ENCODE measurements at places on chromosomes 11 and 22. TPM values are rescaled to one million over a fixed set of nuclear protein-coding genes. Genes with fewer than 3 reads are reported as not detected.

Gene PDGFD
- 19.1 TPM for polyA plus RNA-seq

Gene DTX4
- polyA plus RNA-seq = 19.4 TPM

Gene AGBL2
- 0.77 TPM for polyA plus RNA-seq

Gene DCHS1
- polyA plus RNA-seq = 43.8 TPM

Gene MUC6
- 0.10 TPM for polyA plus RNA-seq

Gene NOL12
- polyA plus RNA-seq = 15.8 TPM

Gene LIF
- 0.90 TPM for polyA plus RNA-seq

Gene CHRM4
- polyA plus RNA-seq = not detected

Gene RTN4RL2
- polyA plus RNA-seq = 47.3 TPM

Gene DRD4
- polyA plus RNA-seq = 1.2 TPM

Gene RFPL3
- 0.25 TPM for polyA plus RNA-seq

Gene GSTT2
- 0.41 TPM for polyA plus RNA-seq

Gene KCNA4
- 0.25 TPM for polyA plus RNA-seq

Gene CRYAB
- polyA plus RNA-seq = 619 TPM

Gene KRTAP5-10
- not detected for polyA plus RNA-seq

Gene BTBD18
- 0.15 TPM for polyA plus RNA-seq

Gene KBTBD3
- 5.8 TPM for polyA plus RNA-seq

Gene PARVG
- polyA plus RNA-seq = 4.5 TPM

Gene OR5B21
- polyA plus RNA-seq = not detected

Gene GSTP1
- 215 TPM for polyA plus RNA-seq

Gene FGF4
- polyA plus RNA-seq = 8.1 TPM

Gene CALCA
- polyA plus RNA-seq = not detected

Gene OR52H1
- not detected for polyA plus RNA-seq

Gene FAM118B
- 17.5 TPM for polyA plus RNA-seq

Gene LRRC10B
- polyA plus RNA-seq = not detected

Gene RBFOX2
- 190 TPM for polyA plus RNA-seq

Gene LUZP2
- polyA plus RNA-seq = 0.71 TPM

Gene VSIG10L2
- polyA plus RNA-seq = not detected

Gene FOLR2
- polyA plus RNA-seq = 31.4 TPM

Gene GRAP2
- 0.79 TPM for polyA plus RNA-seq

Gene TSPAN18
- 48.1 TPM for polyA plus RNA-seq

Gene PACSIN2
- 28.9 TPM for polyA plus RNA-seq

Gene ST13
- polyA plus RNA-seq = 462 TPM

Gene IGLL1
- polyA plus RNA-seq = 0.41 TPM

Measured in hindlimb muscle (tissue), 1 donor.